Bronchial epithelial cell (primary cell): ENCODE measurements at places on chromosomes 7 and 10.

DNA sequence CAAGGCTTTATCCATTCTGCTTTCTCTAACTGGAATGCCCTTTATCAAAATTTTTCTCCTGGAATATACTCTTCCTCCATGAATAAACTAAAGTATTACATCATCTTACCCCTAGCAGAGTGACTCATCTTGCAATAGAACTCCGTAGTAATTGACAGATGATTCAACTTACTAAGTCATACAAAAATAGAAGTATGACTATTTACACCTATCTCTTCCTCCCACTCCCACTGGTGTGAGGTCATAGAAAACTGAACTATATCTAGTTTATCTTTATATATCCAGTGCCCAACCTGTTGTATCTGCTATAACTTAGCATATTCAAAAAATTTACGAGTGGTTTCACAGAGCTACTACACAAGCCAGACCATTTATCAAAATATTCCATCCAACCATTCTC is 26.1 kb downstream of the ABCB1 start:
- DNase-seq = peak; percentile 85

DNA sequence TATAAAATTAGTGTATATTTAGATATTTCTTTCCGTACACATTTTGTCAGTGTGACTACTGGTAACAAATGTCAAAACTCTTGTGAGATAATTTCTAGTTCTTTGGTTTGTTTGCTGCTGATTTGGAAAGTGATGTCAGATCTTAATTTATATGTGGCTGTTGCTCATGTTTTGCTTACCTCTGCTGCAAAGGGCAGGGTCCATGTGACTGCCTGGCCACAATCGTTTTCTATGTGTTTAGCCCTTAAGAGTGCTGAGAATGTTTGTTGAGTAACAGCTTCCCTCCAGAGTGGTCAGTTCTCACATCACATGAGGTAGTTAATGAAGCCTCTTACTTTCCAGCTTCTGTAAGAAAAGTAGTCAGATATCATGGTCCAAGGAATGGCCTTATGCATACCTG is 4.2 kb downstream of the NRBF2 start:
- no peak for DNase-seq

DNA sequence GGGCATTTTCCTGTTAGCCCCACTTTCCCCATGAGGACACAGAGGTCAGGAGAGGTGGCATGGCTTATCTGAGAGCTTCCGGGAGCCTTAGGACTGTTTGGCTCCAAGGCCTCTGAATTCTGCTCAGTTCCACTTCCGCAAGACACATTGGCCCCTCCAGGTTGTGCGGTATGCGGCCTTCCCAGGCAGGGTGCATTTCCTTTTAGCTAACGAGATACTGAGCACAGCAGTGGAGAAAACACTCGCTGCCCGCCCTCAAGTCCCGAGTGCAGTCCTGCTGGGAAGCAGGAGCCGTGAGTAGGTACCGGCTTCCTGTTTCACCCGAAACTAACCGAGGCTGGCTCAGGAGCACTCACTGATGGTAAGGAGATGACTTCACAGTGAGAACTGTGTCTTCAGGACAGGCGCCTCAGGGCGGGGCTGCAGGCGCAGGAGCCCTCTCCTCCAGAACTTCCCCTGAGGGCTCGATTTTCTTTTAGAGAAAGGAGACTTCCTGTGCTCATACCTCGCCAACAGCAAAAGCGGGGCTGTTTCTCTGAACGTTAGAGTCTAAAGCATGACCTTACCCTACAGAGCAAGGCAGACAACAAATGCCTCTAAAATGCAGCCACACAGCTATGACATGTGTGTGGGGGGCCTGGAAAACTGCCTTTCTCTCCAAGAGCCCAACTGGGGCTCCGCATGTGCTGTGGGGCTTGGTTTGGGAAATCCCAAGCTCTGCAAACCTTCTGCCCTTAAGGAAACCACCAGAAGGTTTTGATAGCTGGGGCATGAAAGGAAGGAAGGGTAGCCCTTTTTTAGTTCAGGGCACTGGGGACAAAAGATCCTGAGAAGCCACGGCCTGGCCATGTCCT is 25.9 kb downstream of the RGS10 start:
- DNase-seq = no peak

DNA sequence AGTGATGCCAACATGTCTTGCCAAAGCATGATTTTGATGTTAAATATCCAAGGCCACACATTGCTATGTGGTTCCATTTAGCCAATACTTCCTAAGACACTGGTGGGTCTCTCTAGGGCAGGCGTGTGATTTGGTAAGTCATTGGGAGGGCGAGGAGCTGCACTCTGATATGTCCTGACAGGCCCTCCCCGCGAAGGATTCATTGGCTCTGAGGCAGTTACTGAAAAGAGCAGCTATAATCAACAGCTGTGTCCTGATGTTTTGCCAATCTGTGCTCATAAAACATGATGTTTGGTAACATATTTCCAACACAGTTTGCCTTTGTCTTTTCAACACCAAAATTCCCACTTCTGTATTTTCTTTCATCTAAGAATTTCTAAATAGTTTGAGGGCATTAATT is 646.7 kb downstream of the PARD3 start:
- DNase-seq = peak; percentile 25

DNA sequence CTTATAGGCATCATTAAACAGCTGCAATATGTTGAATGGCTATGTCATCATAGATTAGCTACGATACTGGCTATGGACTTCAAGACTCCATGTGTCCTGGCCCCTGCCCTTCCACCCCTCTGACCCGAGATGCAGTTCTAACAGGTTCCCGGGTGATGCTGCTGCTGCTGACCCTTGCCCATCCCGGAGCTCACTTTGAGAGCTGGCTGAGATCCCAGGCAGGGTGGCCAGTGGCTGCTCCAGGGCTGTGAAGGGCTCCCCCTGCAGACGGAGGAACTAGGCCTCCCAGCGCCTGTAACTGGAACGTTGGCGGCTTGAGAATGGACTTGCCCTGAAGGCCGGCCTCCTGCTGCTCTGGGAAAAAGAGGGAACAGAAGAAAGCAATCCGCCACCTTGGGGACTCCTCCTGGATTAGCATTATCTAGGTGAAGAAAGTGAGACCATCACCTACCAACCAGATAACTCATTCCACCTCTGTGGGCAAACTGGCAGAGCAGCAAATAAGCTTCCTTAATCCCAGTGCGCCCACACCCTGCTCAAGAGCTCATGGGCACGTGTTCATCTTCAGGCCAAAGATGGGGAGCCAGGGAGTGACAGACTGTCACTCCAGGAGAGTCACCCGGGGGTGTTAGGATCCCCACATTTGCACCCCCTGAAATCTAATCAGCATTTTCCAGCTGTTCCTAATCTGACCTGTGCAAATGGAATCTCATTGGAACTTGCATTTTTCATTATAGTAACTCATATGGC is 56.8 kb downstream of the PARP12 start:
- peak; percentile 12 for DNase-seq

GRCh38 chr10:8721650-8722049 is 667.2 kb downstream of the GATA3 start:
- DNase-seq = peak; percentile 26

- DNase-seq = no peak
Observed at GRCh38 chr7:27140126-27140857, 3.2 kb downstream of the HOXA5 start.

DNA sequence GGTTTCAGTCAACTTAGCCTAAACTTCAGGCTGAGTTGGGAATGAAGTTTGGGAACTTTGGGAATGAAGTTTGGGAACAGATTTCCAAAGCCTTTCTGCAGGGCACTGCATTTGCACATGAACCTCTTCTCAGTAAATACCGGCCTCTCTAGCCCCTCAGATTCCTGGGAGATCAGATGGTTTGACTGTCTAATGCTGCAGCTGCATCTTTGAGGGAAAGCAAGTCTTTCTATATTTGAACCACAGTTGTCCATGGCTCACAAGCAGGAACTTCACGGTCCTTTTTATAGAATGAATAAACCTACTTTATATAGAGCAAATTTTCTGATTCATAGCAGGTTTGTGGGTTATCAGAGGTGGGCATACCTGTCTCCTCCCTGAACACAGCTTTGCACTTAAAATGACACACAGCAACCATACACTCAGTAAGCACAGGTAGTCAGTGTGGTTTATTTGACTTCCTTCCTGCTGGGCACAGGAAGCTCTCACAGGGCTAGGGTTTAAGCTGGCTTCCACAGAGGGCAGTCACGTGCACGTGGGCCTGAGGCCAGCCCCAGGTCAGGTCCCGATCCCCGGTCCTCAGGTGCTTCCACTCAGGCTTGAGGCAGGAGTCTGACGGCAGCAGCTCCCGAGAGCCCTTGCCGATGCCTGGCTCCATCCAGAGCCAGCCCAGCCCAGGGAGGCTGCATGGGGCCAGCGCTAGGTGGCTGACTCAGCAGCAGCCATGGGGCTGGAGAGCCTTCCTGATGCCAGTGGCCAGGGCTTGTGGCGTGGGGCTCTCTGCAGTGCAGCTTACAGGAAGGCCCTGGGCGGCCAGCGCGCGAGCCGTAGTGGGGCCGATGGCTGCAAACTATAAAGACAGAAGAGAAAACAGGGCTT is 12.8 kb upstream of the MMP21 start:
- no peak for DNase-seq

- no peak for DNase-seq
Observed at GRCh38 chr7:100089458-100090196, 858 bp downstream of the COPS6 start.

DNA sequence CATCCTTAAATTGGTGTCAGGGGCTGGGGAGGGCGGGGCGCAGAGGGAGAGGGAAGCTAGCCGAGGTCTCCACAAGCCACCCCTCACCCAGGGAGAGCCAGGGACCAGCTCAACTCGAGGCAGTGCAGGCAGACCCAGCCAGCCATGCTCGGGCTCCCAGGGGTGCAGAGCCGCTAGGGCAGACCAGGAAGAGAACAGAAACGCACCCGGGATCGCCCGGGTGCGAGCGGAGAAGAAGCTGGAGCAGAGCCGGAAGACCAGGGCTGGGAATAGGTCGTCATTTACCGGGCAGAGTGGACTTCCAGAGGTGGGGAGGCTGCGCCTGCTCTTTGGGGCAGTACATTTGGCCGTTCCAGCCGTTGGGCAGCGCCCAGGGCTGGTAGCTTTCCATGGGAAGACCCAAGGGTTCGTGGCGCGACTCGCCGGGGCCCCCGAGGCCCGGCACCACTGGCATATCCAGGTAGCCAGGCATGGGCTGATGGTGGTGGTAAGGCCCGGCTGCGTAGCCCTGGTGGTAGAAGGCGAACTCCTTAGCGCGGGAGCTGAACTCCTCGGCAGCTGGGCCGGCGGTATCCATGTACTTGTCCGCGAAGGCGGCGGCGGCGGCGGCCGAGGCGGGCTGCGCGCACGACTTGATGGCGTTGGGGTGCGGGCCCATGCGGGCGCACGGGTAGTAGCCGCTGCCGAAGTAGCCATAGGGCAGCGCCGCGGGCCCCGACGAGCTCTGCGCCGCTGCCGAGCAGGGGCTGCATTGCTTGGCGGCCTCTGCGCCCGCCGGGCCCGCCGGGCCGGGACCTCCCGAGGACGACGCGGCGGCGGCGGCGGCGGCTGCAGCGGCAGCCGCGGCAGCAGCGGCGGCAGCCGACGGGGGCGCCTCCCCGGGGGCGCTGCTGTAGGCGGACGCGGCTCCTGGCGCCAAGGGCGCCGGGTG is 755 bp downstream of the HOXA13 start:
- DNase-seq = no peak

GRCh38 chr10:61024856-61025201 is 80.8 kb upstream of the RHOBTB1 start:
- peak; percentile 4 for DNase-seq

DNA sequence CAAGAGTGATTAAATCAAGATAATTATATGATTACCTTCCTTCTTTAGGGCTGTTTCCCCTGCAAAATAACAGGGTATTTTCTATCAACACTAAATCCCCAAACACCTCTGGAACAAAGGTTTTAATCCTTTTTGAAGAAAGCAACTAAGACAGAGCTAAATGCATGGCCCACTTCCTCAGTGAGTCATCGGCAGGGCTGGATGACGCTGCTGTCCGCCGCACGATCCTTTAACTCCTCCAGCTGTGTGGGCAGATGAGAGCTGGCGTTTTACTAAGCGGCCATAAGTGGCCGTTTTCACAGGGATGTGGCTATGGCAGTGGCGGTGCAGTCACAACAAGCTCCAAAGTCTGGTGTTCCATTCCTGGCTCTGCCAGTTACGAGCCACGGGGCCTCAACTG is 76.0 kb upstream of the C1QL3 start:
- DNase-seq = no peak

GRCh38 chr7:128021366-128021765 is 9.9 kb downstream of the LRRC4 start:
- DNase-seq = peak; percentile 100

DNA sequence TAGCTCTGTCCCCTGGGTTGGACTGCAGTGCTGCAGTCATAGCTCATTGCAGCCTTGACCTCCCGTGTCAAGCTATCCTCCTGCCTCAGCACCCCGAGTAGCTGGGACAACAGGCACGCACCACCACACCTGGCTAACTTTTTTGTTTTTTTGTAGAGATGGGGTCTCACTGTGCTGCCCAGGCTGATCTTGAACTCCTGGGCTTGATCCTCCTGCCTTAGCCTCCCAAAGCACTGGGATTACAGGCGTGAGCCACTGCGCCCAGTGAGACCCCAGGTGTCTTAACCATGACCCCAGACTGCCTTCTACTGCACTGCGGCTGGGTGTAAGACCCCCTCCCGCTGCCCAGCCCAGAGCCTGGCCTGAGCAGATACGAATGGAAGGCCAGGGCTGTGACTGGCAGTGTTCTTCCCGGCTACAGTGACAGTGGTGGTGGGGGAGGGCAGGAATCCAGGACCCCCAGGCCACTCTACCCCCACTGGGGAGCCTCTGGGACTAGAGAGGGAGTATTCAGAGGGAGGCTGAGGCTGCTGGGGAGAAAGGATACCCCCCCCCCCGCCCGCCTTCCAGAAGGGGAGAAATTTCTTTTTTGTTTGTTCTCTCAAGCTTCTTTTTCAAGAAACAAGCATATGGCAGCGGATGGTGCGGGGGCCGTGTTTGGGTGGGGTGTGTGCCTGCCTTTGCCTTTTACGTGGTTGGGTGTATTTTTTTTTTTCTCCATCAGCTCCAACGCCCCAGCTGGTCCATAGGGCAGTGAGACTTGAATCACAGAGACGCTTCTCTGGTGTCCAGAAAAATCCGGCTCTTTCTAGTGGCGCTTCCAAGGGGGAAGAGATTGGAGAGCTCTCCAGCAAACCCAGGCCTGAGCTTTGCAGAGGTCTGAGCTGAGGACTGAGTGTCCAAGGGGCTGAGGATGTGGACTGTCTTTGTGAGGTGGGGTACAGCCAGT is 36.6 kb downstream of the GTF2IRD1 start:
- no peak for DNase-seq

DNA sequence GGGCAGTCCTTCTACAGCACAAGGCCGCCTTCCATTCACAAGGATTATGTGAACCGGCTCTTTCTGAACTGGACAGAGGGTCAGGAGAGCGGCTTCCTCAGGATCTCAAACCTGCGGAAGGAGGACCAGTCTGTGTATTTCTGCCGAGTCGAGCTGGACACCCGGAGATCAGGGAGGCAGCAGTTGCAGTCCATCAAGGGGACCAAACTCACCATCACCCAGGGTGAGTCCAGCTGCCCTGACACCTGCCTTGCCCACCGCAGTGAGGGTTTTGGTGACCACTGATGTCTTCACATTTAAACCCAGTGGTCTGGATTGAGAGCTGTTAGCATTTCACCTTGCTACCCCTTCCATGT is 918 bp downstream of the PILRB start:
- DNase-seq = no peak

- peak; percentile 34 for DNase-seq
Observed at GRCh38 chr10:3074145-3074665, 6.9 kb downstream of the PFKP start.
